ENCODE measurements at places on chromosomes 3 and 15.

- DNase-seq = no peak
- no peak overlapping the region for H3K27ac ChIP-seq
- H3K4me1 ChIP-seq = no peaks in the 10 kb centered on the region
- no peaks in the 10 kb centered on the region for H3K27me3 ChIP-seq
- H3K4me3 ChIP-seq = no peak overlapping the region
- no peaks in the 10 kb centered on the region for H3K36me3 ChIP-seq
Measured at GRCh38 chr15:101411085-101411484, 78.4 kb downstream of the PCSK6 start.

GRCh38 chr15:90153658-90154057 is 47.5 kb upstream of the SEMA4B start:
- peaks cover 44% of the 10 kb centered on the region for H3K4me1 ChIP-seq
- H3K27me3 ChIP-seq = no peaks in the 10 kb centered on the region
- peak overlapping the region; percentile 63 for H3K27ac ChIP-seq
- H3K4me3 ChIP-seq = no peak overlapping the region

- DNase-seq = no peak
- no peaks in the 10 kb centered on the region for H3K27me3 ChIP-seq
- no peaks in the 10 kb centered on the region for H3K36me3 ChIP-seq
- H3K4me1 ChIP-seq = no peaks in the 10 kb centered on the region
Measured at GRCh38 chr3:100269001-100269400, 8.2 kb downstream of the TBC1D23 start.

DNA sequence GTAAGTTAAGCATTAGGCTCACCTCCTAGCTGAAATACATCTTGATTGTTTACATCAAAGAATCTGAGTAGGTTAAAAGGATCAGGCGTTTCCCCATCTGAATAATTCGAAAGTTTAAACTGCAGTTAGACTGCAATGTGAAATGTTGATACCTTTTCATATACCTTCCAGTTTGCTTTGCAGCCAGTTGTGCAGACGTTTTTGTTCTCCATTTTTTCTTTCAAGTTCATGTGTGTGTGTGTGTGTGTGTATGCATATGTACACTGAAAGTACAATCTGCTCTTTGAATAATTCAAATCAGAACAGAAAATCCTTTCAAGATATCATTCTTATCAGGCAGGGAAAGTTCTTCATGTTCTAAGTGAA is 2.9 kb downstream of the ITPR1 start:
- no peak for DNase-seq
- H3K27me3 ChIP-seq = no peaks in the 10 kb centered on the region
- no peaks in the 10 kb centered on the region for H3K36me3 ChIP-seq
- H3K4me3 ChIP-seq = no peak overlapping the region
- peaks cover 7% of the 10 kb centered on the region for H3K4me1 ChIP-seq

DNA sequence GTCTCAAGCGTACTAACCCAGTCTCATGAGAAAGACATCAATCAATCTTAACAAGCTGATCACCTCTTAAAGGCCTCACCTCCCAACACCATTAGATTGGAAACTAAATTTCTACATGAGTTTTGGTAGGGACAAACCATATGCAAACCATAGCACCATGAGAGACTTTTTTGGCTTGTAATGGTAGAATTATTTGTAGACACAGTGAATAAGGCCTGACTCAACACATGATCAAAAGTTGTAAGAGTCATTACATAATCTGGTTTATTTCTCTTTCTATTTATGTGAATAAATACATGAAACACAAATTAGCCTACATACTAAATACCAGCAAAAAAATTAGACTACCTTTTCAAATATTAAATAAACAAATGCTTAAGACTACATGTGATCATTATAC is 183.3 kb upstream of the EPHA6 start:
- H3K4me3 ChIP-seq = no peak overlapping the region
- no peak overlapping the region for H3K27ac ChIP-seq
- DNase-seq = no peak

- H3K27ac ChIP-seq = no peak overlapping the region
- H3K36me3 ChIP-seq = no peaks in the 10 kb centered on the region
- H3K4me1 ChIP-seq = no peaks in the 10 kb centered on the region
- no peak for DNase-seq
Measured at GRCh38 chr3:124057420-124057819, 65.5 kb upstream of the ROPN1 start.

DNA sequence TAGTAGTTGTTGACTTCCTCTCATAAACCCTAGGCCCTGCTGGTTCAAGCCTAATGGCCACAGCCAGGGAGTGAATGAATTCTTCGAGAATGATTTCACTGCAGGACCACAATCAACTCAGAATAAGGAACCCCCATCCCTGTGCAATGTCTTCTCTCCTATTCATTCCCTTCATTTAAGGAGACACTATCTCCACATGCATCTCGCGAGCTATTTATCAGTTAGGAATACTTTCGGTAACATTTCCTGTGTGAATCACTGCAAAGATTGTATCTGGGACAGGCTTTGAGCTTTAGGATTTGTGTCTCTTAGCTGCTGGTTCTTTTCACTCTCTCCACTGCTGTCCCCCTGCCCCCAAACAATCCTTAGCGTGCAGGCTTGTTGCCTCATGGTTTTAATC is 94.4 kb downstream of the MYLK start:
- H3K36me3 ChIP-seq = no peaks in the 10 kb centered on the region
- H3K4me1 ChIP-seq = peaks cover 35% of the 10 kb centered on the region
- H3K4me3 ChIP-seq = no peak overlapping the region
- H3K27ac ChIP-seq = no peak overlapping the region
- peaks cover 21% of the 10 kb centered on the region for H3K27me3 ChIP-seq

GRCh38 chr15:36278219-36278618 is 301.2 kb upstream of the CDIN1 start:
- H3K27me3 ChIP-seq = no peaks in the 10 kb centered on the region
- H3K36me3 ChIP-seq = no peaks in the 10 kb centered on the region

DNA sequence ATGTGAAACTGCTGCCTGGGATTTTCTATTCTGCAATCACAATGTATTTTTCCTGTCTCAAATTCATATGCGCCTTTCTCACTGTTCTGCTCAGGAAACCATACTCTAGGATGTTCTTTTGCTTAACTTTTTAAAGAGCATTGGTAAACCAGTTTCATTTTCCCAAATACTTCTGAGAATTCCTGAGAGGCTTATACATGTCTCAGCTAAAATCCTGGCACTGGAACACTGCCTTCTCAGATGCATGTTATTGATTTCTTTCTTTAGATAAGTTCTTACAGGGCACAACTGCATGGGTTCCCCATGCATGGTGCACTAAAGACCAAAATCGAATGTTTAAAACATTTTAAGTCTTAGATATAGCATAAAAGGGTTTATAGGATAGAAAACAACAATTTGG is 178.3 kb upstream of the PLSCR5 start:
- no peaks in the 10 kb centered on the region for H3K4me1 ChIP-seq
- H3K36me3 ChIP-seq = no peaks in the 10 kb centered on the region
- H3K27me3 ChIP-seq = no peaks in the 10 kb centered on the region
- no peak for DNase-seq
- H3K4me3 ChIP-seq = no peak overlapping the region

DNA sequence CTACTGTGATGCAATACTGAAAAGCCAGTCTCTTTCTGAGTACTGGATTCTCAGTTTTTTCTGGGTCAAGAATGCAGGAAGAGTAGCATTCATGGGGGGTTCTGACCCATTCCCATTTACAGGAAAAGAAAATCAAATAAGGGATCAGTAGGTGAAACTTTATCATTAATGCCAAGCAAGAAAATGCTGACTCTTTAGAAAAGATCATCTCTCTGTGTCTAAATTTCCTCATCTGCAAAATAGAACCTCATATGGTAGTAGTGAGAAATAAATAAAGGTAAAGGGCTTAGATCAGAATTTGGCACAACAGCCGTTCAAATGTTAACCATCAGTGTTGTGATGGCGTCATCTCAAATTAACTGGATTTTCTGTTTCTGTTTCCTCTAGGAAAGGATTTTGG is 807.6 kb upstream of the LMCD1 start:
- no peaks in the 10 kb centered on the region for H3K36me3 ChIP-seq
- no peaks in the 10 kb centered on the region for H3K4me1 ChIP-seq
- H3K27me3 ChIP-seq = no peaks in the 10 kb centered on the region
- no peak for DNase-seq
- no peak overlapping the region for H3K27ac ChIP-seq

DNA sequence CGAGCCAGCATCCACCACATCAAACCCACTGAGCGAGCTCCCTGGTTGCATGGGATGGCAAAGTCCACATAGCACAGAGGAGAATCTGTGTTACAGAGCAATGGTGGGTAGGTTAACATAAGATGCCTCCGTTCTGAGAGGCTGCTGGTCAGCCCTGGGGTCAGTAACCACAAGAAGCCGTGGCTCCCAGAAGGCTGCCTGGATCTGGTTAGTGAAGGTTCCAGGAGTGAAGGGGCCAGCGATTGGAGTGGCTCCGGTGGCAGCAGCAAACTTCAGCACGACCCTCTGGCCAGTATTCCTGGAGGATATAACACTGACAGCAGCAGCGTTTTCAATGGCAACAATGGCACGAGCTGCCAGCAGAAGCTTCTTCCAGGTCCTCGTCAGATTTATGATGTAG is 18.4 kb upstream of the PIGZ start:
- no peak overlapping the region for H3K4me3 ChIP-seq
- H3K4me1 ChIP-seq = peaks cover 53% of the 10 kb centered on the region
- no peaks in the 10 kb centered on the region for H3K36me3 ChIP-seq
- no peak for DNase-seq
- H3K27ac ChIP-seq = peak overlapping the region; percentile 96
- no peaks in the 10 kb centered on the region for H3K27me3 ChIP-seq

Data from hepatocyte (in vitro differentiated cells).